Activated CD4-positive, alpha-beta T cell treated with anti-CD3 and anti-CD28 coated beads, Interleukin-2, amount 50 U/mL, for 1 hour (primary cell): ENCODE measurements at places on chromosomes 11 and 22.

- no peak for DNase-seq
Measured at GRCh38 chr11:43541993-43542392, 138.5 kb upstream of the HSD17B12 start.

DNA sequence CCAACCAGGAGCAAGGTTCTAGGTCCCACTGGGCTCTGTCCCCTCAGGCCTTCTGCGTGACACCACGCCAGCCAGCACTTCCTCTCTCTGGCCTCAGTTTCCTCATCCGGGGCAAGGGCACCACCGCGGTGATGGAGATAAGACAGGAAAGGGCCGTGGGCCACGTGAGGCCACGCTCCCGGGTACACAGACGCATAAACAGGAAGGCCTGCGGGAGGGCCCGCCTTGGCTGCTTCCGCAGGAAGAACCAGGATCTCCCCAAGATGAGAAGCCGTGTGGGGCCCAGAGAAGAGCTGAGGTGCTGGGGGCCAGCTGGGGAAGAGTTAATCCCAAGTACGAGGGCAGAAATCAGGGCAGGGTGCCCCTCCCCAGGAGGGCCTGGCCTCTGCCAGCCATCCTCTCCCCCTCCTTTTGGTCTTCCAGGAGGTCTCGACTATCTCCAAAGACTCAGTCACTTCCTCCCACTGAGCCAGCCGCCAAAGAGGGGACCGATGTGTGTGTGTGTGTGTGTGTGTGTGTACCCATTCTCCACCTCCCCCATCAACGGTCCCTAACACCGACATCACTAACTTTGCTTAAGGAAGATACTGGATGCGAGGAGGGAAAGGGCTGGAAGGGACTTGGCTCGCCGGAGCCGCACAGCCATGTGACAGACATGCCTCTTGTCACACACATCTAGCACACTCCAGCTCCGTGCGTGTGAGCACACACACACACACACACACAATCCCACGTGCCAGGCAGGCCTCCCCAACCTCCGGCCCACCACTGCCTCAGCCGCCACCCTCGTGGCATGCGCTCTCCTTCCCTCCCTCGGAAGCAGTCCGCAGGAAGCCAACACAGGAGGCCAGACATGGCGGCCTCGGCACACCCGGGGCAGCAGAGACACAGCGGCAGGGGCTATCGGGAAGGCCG, 1.4 kb downstream of the MFNG start:
- peak; percentile 72 for DNase-seq

GRCh38 chr22:49251371-49251770, 576.3 kb downstream of the BRD1 start:
- no peak for DNase-seq

DNA sequence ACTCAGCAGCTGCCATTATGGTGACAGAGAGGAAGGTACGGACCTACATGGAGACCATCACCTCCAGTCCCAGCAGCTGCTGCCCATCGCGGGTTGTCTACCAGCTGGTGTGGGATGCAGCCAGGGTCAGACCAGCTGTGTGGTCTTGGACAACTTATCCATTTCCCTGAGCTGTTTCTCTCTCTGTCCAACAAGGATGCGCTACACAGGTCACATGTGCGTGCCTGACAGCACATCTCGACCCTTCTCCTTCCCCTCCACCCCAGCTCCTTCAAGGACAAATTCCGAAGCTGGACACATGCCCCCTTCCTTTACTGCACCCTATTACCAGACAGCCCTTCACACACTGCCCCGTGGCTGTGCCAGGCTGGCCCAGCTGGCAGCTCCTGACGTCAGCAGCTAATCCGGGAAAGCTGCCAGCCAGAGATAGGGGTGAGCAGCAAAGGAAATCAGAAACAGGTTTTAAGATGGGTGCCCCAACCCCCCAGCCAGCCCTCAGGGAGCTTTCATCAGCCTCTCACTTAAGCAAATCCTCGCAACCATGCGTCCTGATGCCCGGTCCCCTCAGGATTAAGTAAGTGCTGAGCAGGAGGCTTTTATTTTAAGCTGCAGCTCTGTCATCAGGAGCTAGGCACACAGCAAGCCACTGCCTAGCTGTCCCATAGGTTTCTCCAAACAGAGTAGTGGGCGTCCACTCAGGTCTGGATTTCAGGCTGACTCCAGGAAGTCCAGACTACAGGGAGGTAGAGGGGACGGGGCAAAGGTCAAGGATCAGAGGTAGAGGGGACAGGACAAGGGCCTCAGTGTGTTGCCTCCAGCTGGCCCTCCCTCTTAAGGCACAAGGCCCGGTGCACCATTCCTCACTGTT, 20.3 kb downstream of the TEF start:
- DNase-seq = no peak

DNA sequence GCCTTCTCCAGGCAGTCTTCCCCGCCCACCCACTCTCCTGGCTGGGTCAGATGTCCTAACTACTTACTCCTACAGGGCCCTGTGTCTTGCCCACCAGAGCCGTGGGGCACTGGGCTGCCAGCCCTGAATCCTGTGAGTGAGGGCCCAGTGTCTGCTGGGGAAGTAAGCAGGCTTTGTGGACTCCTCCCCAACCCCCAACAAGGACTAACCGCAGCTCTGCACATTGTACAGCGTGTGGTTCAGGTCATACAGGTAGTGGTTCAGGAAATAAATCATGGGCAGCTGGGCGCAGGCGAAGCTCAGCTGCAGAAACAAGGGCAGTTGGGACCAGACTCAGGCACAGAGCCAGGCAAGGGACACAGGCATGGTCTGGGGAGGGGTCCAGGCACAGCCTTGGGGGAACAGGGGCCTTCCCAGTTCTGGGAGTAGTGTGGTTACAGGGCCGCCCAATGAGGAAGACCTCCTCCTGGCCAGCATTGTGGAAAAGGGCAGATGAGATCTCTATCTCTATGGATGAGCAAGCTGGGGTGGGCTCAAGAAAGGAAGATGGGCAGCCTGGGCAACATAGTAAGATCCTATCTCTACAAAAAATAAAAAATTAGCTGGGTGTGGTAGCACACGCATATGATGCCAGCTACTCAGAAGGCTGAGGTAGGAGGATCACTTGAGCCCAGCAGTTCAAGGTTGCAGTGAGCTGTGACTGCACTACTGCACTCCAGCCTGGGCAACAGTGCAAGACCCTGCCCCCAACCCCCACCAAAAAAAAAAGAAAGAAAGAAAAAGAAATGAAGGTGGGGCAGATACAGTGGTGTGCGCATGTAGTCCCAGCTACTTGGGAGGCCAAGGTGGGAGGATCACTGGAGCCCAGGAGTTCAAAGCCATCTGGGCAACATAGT, 5.5 kb downstream of the UNC93B1 start:
- no peak for DNase-seq

DNA sequence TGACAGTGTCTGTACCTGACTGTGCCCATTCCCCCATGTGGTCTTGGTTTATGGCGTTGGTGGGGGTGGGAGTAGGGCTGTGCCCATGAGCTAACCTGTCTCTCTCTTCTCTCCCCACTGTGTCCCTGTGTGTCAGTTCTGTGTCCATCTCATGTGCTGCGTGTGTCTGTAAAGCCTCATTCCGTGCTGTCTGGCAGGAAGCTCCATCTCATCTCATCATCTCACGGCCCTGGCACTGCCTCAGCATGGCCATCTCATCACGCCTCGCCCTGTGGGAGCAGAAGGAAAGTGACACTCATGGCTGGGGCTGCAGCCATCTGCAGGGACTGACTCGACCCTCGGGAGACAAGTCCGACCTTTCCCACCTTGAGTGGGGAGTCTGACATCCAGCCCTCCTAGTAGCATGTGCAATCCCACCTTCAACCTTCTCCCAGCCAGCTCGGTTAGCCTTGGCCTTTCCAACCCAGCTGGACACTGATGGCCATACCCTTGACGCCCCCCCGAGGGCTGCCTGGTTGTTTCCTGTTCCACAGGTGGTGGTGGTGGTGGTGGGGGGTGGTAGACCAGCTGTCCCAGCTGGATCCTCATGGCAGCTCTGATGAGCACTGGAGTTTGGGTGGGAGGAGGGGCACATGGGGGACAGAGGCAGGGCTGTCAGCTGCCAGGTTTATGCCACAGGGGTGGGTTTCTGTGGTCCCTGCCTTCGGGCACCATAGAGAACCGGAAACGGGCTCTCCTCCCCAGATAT, 19.0 kb downstream of the MYO18B start:
- no peak for DNase-seq

GRCh38 chr11:103768816-103769215, 267.6 kb upstream of the DDI1 start:
- DNase-seq = no peak

DNA sequence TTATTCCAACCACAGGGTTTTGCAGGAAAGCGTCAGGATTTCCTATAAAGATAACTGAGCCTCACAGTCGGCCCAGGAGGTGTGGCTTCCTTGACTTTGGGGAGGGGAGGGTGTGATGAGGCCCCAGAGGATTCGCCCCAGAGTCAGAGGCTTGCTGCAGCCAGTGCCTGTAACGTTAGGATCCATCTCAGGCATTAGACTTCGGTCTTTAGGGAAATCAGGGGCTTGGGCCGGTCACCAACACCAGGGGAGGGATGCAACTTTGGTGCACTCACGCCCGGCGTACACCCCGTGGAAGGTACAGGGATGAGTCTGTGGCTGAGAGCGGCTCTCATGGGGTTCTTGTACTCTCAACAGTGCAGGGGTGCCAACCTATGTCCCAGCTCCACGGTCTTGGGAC, 5.7 kb upstream of the ANO1 start:
- no peak for DNase-seq

- DNase-seq = no peak
Measured at GRCh38 chr22:20316217-20316843, 3.5 kb downstream of the DGCR6L start.

DNA sequence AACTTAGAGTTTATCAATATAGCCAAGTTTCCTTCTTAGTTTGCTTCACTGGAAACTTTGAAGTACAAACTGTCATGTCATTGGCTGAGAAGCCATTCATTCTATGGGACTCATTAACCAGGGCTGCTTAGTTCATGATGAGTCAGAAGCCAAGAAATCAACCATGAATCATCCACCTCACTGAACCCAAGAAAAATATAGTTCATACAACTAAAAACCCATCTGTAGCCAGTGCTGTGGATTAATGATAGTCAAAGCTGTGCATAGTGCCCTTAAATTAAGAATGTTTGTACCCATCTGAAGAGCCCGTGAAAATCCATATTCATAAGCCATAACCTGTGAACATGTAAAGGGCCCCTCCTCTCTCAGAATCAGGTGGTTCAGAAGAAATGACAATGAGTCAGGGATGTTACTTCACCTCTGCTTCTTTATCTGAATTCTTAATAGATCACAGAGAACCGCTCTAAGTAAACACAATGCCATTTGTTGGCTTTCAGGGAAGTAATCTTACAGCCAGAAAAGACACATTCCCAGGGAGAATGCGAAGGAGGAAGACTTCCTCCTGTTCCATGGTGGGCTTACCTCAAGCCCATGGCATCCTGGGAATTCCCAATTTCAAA, 25.4 kb downstream of the MMP20 start:
- no peak for DNase-seq

- DNase-seq = no peak
Measured at GRCh38 chr11:12868315-12869073, 140.6 kb upstream of the RASSF10 start.

GRCh38 chr11:130546438-130546837, 98.0 kb downstream of the ADAMTS15 start:
- DNase-seq = no peak

GRCh38 chr11:7611411-7611810, 61.9 kb downstream of the CYB5R2 start:
- DNase-seq = no peak

- DNase-seq = no peak
Measured at GRCh38 chr11:45485070-45485707, 180.2 kb downstream of the CHST1 start.

GRCh38 chr22:35663371-35663770, 15.1 kb downstream of the APOL6 start:
- no peak for DNase-seq

DNA sequence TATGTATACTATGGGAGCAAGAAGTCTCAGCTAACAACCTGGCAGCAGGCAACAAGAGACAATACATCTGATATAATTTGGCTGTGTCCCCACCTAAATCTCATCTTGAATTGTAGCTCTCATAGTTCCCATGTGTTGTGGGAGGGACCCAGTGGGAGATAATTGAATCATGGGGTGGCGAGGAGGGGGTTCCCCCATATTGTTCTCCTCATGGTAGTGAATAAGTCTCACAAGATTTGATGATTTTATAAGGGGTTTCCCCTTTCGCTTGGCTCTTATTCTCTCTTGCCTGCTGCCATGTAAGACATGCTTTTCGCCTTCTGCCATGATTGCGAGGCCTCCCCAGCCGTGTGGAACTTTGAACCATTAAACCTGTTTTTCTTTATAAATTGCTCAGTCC, 6.2 kb downstream of the DNAJC24 start:
- DNase-seq = no peak

GRCh38 chr11:10291801-10292638, 2.0 kb downstream of the SBF2 start:
- DNase-seq = no peak

GRCh38 chr11:120096369-120097191, 41.3 kb downstream of the TRIM29 start:
- DNase-seq = no peak

DNA sequence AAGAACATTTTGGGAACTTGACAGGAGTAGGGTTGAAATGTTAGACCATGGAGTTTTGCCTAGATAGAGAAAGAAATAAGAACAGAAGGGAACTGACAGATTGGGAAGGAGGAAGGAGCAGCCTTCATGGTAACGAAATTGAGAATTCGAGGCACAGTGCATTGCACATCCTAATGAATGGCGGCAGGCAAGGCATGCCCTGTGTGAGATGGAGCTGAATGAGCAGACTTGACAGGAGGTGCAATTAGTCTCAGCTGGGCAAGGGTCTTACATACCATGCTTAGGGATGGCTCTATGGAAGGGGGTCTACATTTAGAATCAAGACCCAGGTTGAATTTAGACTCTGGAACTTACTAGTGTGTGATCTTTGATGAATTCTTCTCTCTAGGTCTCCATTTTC, 25.0 kb upstream of the NTM start:
- no peak for DNase-seq
